ENCODE measurements at places on chromosomes 16 and 17. TPM values are rescaled to one million over a fixed set of nuclear protein-coding genes. Genes with fewer than 3 reads are reported as not detected.

Gene CES4A
- total RNA-seq, result 0.49 TPM

Gene GGT6
- under 0.01 TPM for total RNA-seq

Gene RND2
- 0.19 TPM for total RNA-seq

Gene LGALS9B
- total RNA-seq, result not detected

Gene WFDC1
- 0.32 TPM for total RNA-seq

Gene KCNH6
- total RNA-seq, result 0.06 TPM

Gene NMRAL1
- total RNA-seq, result 52.9 TPM

Gene PRSS27
- total RNA-seq, result 0.19 TPM

Gene HOXB2
- total RNA-seq, result 1.6 TPM

Gene MT1M
- total RNA-seq, result 4.2 TPM

Gene DPEP3
- total RNA-seq, result not detected

Gene PARD6A
- total RNA-seq, result 2.5 TPM

Gene RFNG
- 17.0 TPM for total RNA-seq

Gene CDRT15
- not detected for total RNA-seq

Gene TEKT5
- total RNA-seq, result not detected

Gene DNASE1L2
- total RNA-seq, result 0.32 TPM

Gene KRT40
- not detected for total RNA-seq

Gene MYH8
- not detected for total RNA-seq

Gene SLC9A5
- total RNA-seq, result 0.32 TPM

Gene SECTM1
- total RNA-seq, result 2.2 TPM

Gene CHD9NB
- total RNA-seq, result 0.97 TPM

Gene SLC22A31
- total RNA-seq, result not detected

Gene DHX40
- total RNA-seq, result 48.0 TPM

Gene C16orf92
- total RNA-seq, result not detected

Gene SLFN14
- not detected for total RNA-seq

Gene ANKFN1
- not detected for total RNA-seq

Gene TRIM72
- total RNA-seq, result not detected
